ENCODE measurements at places on chromosomes 16 and 17. TPM values are rescaled to one million over a fixed set of nuclear protein-coding genes. Genes with fewer than 3 reads are reported as not detected.

The IRX5 gene
- total RNA-seq = 0.52 TPM

The CYGB gene
- total RNA-seq = 10.8 TPM

- no peak for DNase-seq
Measured at GRCh38 chr16:57591086-57591869, 37.2 kb upstream of the ADGRG1 start.

GRCh38 chr17:4735876-4736651, 3.6 kb upstream of the ZMYND15 start:
- DNase-seq = no peak
